ENCODE measurements at places on chromosomes 7 and 10. TPM values are rescaled to one million over a fixed set of nuclear protein-coding genes. Genes with fewer than 3 reads are reported as not detected.

Gene PPP1R17
- total RNA-seq = 2.3 TPM

Gene ENO4
- 1.9 TPM for total RNA-seq

Gene PNLIP
- total RNA-seq = not detected

Gene OPN1SW
- total RNA-seq = not detected

Gene LIPN
- not detected for total RNA-seq

Gene CREB5
- 1.8 TPM for total RNA-seq

Gene PIK3AP1
- 1.2 TPM for total RNA-seq

Gene AKR1D1
- total RNA-seq = not detected

Gene ZNF425
- 4.6 TPM for total RNA-seq

Gene GSTK1
- total RNA-seq = 51.9 TPM

Gene CALCR
- total RNA-seq = 4.0 TPM

Gene SH2D4B
- not detected for total RNA-seq

Gene MYOF
- 2.8 TPM for total RNA-seq

Gene PDLIM1
- total RNA-seq = 31.3 TPM

Gene NKX6-2
- 0.26 TPM for total RNA-seq

Gene TYW1B
- total RNA-seq = 0.62 TPM

Gene IFIT5
- total RNA-seq = 2.3 TPM

Gene WDR86
- total RNA-seq = 40.6 TPM

Gene WAPL
- 33.5 TPM for total RNA-seq

Gene VWA2
- 0.21 TPM for total RNA-seq

Gene RAMP3
- total RNA-seq = 0.31 TPM

Gene SNCG
- 23.4 TPM for total RNA-seq

Gene PDE6C
- not detected for total RNA-seq

Gene OR2A5
- not detected for total RNA-seq

Gene PAX4
- total RNA-seq = 0.07 TPM

Gene PRPS1L1
- total RNA-seq = not detected

Gene TACR2
- not detected for total RNA-seq

Gene HOXA2
- total RNA-seq = not detected

Gene GPNMB
- total RNA-seq = 1.2 TPM

Gene LCOR
- total RNA-seq = 8.8 TPM

Gene ANKRD7
- total RNA-seq = not detected

Gene LRRN3
- 0.15 TPM for total RNA-seq

Gene TIMM23B
- 10.9 TPM for total RNA-seq

Gene TRIM50
- not detected for total RNA-seq

Gene GIMAP7
- total RNA-seq = not detected

Gene LIPJ
- total RNA-seq = not detected

Gene MYPN
- total RNA-seq = 0.04 TPM

Gene HOXA6
- total RNA-seq = not detected

Gene TFPI2
- total RNA-seq = 4.8 TPM

Gene LMBR1
- total RNA-seq = 34.4 TPM

Gene ITGA8
- not detected for total RNA-seq

Gene ZNF365
- total RNA-seq = not detected

Gene CLDN3
- 3.3 TPM for total RNA-seq

Gene SPDYE8
- total RNA-seq = not detected

Gene MSS51
- total RNA-seq = 2.2 TPM

Gene SRRM3
- 7.6 TPM for total RNA-seq

Gene MCU
- 49.4 TPM for total RNA-seq

Gene HABP2
- not detected for total RNA-seq

Gene INHBA
- total RNA-seq = 0.07 TPM

Gene EIF4EBP2
- total RNA-seq = 78.0 TPM

Gene SUN3
- total RNA-seq = not detected

Gene LGI1
- total RNA-seq = 0.07 TPM
